ENCODE measurements at places on chromosomes 12 and 14.

DNA sequence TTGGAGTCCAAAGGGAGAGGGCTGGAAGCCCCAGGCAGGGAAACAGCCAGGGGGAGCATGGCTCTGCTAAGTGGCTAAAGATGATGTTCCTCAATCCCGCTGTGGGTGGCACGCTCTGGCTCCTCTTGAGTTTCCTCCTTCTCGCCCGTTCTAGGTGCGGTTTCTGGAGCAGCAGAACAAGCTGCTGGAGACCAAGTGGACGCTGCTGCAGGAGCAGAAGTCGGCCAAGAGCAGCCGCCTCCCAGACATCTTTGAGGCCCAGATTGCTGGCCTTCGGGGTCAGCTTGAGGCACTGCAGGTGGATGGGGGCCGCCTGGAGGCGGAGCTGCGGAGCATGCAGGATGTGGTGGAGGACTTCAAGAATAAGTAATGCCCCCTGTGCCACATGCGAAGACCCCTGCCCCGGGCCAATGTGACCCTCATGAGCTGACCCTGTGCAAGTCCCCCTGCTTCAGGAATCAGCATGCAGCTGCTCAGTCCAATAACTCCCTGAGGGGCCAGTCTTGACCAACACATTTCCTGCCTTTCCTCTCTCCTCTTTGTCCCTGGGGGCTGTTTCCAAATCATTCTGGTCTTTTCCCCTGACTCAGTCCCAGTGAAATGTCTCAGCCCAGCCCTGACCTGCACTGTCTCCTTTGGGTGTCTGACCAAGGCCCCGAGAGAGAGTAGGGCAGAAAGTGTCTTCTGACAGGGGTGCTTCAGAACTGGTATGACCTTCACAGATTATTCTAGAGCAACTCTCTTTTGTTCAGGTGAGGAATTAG is 2.1 kb downstream of the KRT7 start:
- DNase-seq = no peak

- DNase-seq = no peak
Observed at GRCh38 chr12:124734224-124734788, 129.4 kb downstream of the SCARB1 start.

- no peak for DNase-seq
Observed at GRCh38 chr14:26808407-26808806, 210.6 kb upstream of the NOVA1 start.

DNA sequence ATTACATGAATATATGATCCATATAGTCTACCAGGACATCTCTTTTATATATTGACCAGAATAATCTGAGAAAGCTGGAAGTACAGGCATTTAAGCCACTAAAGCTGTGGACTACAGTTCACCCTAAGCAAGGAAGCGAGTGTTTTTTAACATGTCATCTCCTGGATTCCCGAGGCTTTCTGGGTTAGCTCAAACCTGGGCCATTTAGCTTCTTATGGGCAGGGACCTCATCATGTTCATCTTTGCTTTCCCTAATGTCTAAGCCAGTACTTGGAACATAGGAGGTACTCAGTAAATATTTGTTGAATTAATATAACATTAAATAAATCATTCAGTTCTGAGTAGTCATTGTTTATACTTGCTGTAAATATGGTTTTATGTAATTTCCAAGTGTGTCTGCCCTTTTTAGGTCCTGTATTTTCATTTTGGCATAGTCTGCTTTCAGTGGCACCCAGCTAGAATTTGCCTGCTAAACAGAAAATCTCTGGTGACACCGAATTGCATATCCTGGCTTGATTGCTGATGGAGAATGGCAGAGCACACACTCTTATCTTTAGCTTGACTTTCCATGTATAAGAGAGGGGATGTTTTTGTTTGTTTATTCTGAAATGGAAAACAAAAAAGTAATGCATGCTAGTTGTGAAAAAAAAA is 344.5 kb downstream of the ZFP36L1 start:
- no peak for DNase-seq

GRCh38 chr12:124303579-124304313 is 8.9 kb downstream of the RFLNA start:
- no peak for DNase-seq

GRCh38 chr14:81429028-81429427 is 28.9 kb upstream of the STON2 start:
- DNase-seq = no peak

Data from CD4-positive, CD25-positive, alpha-beta regulatory T cell (primary cell).